ENCODE measurements at places on chromosomes 5 and 9. TPM values are rescaled to one million over a fixed set of nuclear protein-coding genes. Genes with fewer than 3 reads are reported as not detected.

DNA sequence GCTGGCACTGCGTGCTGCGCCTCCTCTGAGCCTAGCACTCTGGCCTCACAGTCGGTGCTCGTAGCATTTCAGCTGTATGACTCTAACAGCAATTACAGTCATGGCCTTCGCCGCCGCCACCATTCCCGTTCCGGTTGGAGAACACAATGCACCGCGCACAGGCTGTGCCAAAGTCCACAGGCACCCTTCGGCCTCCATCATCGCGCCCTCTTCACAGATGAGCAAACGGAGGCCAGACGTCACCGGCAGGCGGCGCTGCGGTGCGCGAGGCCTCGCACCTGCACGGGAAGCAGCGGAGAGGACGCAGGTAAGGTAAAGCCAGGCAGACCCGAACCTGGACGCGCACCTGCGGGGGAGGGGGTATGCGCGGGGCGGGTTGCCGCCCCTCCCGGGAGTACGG, 128.9 kb downstream of the BARX1 start:
- DNase-seq = no peak

- no peak for DNase-seq
Observed at GRCh38 chr5:73644385-73644963, 18.5 kb downstream of the ARHGEF28 start.

DNA sequence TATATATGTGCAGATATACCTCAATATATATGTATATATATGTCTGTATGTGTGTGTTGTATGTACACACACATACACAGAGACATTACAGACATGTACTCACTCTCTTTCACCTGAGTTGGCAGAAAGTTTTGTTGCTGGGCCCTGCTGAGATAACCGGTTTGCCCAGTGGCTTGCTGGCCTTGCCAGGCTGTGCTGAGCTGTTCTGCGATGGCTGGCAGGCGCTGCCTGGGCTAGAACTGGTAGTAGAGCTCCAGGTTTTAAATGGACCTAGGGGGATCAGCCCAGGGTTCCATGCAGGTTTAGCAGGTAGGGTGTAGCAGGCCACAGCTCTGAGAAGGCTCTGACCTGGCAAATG, 394.3 kb downstream of the GADD45G start:
- peak; percentile 66 for DNase-seq

GRCh38 chr5:129593525-129593924, 133.4 kb downstream of the ADAMTS19 start:
- no peak for DNase-seq

The HAVCR2 gene
- total RNA-seq = 0.38 TPM

The BAAT gene
- not detected for total RNA-seq
